Amygdala (tissue), 56 donors: ENCODE measurements at places on chromosomes 5 and 9.

GRCh38 chr9:76609285-76610010, 150.5 kb downstream of the GCNT1 start:
- DNase-seq: no peak

DNA sequence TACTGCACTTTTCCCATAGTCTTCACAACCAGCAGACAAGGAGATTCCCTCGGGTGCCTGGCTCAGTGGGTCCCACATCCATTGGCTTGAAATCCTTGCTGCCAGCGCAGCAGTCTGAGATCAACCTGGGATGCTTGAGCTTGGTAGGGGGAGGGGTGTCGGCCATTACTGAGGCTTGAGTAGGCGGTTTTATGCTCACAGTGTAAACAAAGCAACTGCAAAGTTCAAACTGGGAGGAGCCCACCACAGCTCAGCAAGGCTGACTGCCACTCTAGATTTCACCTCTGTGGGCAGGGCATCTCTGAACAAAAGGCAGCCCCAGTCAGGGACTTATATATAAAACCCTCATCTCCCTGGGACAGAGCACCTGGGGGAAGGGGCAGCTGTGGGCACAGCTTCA, 512.3 kb upstream of the MPDZ start:
- DNase-seq: no peak

GRCh38 chr5:153742060-153742459, 251.6 kb downstream of the GRIA1 start:
- DNase-seq: no peak

- DNase-seq: no peak
Measured at GRCh38 chr9:135034106-135034505, 53.4 kb upstream of the OLFM1 start.

GRCh38 chr9:16542290-16542689, 328.2 kb downstream of the BNC2 start:
- DNase-seq: no peak

- no peak for DNase-seq
Measured at GRCh38 chr9:117444501-117444900, 29.6 kb upstream of the ASTN2 start.

- no peak for DNase-seq
Measured at GRCh38 chr5:10761933-10762775, 1.1 kb upstream of the DAP start.

- DNase-seq: no peak
Measured at GRCh38 chr9:3337515-3338225, 188.1 kb downstream of the RFX3 start.

GRCh38 chr9:133182151-133182550, 18.4 kb upstream of the GBGT1 start:
- no peak for DNase-seq
